PC-3 (cell line): ENCODE measurements at places on chromosomes 16 and 17. TPM values are rescaled to one million over a fixed set of nuclear protein-coding genes. Genes with fewer than 3 reads are reported as not detected.

EVPL gene
- total RNA-seq, result 38.8 and 48.3 TPM in 2 replicates

GABARAP gene
- total RNA-seq, result 88.2 and 103 TPM in 2 replicates

FBXL16 gene
- 4.3 and 7.5 TPM in 2 replicates for total RNA-seq

CDH1 gene
- 100 and 124 TPM in 2 replicates for total RNA-seq

PHOSPHO1 gene
- total RNA-seq, result 1.1 and 1.7 TPM in 2 replicates

CD300LF gene
- total RNA-seq, result not detected in 2 replicates

CCL7 gene
- total RNA-seq, result not detected in 2 replicates

OR1A1 gene
- total RNA-seq, result not detected in 2 replicates

DNA sequence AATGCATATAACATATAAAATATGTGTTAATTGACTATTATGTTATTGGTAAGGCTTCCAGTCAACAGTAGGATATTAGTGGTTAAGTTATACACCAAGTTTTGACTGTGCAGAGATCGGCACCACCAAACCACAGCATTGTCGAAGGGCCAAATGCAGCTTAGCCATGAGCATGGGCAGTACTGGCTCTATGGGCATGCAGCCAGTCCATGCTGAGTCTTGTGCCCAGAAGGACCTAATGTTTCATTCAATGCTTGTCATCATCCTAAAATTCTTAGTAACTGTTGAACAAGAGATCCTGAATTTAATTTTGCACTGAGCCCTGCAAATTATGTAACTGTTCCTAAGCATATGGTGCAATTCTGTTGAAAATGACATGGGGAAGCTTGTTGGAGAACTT lies 233.4 kb upstream of the HS3ST3A1 start:
- no peaks in the 10 kb centered on the region for H3K36me3 ChIP-seq
- no peak overlapping the region for H3K4me3 ChIP-seq

DNA sequence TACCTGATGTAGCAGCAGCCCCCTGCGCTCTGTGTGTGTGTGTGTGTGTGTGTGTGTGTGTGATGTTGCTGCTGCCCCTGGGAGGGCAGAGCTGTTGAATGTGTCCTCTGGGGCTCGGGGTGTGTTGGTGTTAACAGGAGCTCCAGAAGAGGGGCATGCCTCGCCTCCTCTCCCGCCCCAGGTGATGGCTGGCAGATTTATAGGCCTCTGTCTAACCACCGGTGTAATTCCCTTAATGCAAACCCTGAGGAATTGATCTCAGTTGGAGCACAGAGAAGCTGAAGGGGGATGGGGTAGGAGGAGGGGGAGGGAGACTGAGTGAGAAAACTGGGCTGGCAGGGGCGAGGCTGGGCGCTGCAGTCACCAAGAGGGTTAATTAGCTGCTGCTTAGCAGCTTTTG lies 10.0 kb downstream of the CACNA1G start:
- H3K27me3 ChIP-seq, result peaks cover 4% of the 10 kb centered on the region; the same call in 1 of the 2 replicates
- H3K4me3 ChIP-seq, result no peak overlapping the region
- no peak overlapping the region for H3K27ac ChIP-seq
- H3K36me3 ChIP-seq, result no peaks in the 10 kb centered on the region

DNA sequence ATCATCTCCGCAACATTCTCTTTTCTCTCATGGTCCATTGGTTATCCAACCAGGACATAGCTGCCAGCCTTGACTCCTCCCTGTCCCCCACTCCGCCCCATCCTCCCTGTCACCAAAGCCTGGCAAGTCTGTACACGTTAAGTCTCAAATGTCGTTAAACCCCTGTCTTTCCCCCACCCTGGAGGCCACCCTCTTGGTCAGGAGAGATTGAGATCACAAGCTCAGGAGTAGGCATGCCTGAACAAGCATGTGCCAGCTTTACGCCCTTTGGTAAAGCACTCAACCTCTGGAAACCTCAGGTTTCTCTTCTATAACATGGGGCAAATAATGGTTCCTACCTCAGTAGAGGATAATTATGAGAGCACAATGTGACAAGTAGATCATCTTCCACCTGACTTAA lies 38.1 kb upstream of the CCL1 start:
- no peak for DNase-seq
- no peaks in the 10 kb centered on the region for H3K27me3 ChIP-seq
- no peak overlapping the region for H3K27ac ChIP-seq
- H3K4me1 ChIP-seq, result no peaks in the 10 kb centered on the region
- H3K36me3 ChIP-seq, result no peaks in the 10 kb centered on the region

GRCh38 chr17:73278465-73279453 lies 17.1 kb upstream of the CPSF4L start:
- H3K4me1 ChIP-seq, result no peaks in the 10 kb centered on the region
- H3K27ac ChIP-seq, result no peak overlapping the region
- H3K4me3 ChIP-seq, result no peak overlapping the region
- no peaks in the 10 kb centered on the region; the same call in 1 of the 2 replicates for H3K36me3 ChIP-seq
- peak; percentile 27 for DNase-seq
- H3K27me3 ChIP-seq, result no peaks in the 10 kb centered on the region

DNA sequence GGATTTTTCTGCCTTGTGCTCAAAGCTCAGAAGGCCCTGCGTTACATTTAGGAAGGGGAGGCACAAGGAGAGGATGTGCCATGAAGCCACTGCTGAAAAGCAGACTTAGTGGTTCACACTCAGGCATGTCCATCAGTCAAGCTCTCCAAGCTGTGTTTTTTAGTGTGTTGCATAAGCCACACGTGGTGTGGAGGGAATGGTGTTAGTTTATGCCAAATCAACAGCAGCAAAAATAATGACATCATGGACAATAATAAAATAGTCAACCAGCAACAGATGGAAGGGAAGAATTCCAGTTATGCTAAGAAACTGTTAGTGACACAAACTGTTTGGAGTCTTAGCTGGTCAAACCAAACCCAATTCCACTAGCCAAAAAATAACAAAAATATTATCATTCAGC lies 438.3 kb downstream of the NPIPA7 start:
- H3K27ac ChIP-seq, result no peak overlapping the region
- H3K4me1 ChIP-seq, result no peaks in the 10 kb centered on the region
- H3K27me3 ChIP-seq, result no peaks in the 10 kb centered on the region
- no peak for DNase-seq
- H3K4me3 ChIP-seq, result no peak overlapping the region

DNA sequence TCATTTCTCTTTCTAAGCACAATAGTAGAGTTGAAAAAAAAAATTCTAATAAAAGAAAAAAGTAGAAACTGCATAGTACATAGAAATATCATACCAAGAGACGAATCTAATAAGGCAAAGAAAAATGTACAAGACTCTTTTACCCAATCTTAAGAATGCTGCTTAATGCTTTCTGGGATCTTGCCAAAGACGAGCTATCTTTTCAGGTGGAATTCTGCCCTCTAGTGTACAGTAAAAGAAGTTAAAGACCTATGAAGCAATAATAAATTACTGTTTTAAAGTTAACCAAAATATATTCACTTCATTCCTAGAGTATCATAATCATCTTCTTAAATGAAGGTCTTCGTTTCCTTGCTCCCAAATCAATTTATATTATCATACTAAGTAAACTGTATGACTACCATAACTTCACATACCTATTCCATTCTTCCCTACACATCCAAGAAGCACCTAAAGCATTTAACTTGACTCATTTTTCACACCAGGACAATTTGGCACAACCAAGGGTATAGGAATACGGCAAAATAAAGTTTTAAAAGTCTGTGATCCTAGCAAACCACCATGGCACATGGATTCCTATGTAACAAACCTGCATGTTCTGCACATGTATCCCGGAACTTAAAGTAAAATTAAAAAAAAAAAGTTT lies 47.7 kb downstream of the CFDP1 start:
- H3K27me3 ChIP-seq, result no peaks in the 10 kb centered on the region
- H3K4me1 ChIP-seq, result no peaks in the 10 kb centered on the region; the same call in 1 of the 2 replicates
- no peak overlapping the region for H3K4me3 ChIP-seq
- peak; percentile 73 for DNase-seq

GRCh38 chr16:14280541-14280940 lies 209.4 kb downstream of the MRTFB start:
- DNase-seq, result no peak
- no peaks in the 10 kb centered on the region for H3K4me1 ChIP-seq
- H3K36me3 ChIP-seq, result no peaks in the 10 kb centered on the region
- no peaks in the 10 kb centered on the region for H3K27me3 ChIP-seq

DNA sequence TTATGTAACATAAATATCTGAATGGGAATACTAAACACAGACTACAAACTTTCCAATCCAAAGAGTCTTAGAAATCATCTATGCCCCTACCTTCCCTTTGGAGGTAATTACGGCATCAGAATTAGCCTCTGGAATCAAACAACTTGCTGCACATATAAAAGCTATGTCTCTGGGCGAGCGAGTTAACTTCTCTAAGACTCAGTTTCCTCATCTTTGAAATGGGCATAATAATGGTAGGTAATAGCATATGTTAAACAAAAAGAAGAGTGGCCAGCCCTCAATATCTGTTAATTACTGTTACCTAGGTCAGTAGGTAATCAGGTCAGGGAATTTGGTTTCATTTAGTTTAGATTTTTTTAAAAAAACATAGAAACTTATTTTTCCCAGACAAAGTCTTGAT lies 153.5 kb downstream of the TOX3 start:
- no peak overlapping the region for H3K4me3 ChIP-seq
- no peak overlapping the region for H3K27ac ChIP-seq
- no peak for DNase-seq
- no peaks in the 10 kb centered on the region for H3K4me1 ChIP-seq
- H3K36me3 ChIP-seq, result no peaks in the 10 kb centered on the region
- no peaks in the 10 kb centered on the region for H3K27me3 ChIP-seq

DNA sequence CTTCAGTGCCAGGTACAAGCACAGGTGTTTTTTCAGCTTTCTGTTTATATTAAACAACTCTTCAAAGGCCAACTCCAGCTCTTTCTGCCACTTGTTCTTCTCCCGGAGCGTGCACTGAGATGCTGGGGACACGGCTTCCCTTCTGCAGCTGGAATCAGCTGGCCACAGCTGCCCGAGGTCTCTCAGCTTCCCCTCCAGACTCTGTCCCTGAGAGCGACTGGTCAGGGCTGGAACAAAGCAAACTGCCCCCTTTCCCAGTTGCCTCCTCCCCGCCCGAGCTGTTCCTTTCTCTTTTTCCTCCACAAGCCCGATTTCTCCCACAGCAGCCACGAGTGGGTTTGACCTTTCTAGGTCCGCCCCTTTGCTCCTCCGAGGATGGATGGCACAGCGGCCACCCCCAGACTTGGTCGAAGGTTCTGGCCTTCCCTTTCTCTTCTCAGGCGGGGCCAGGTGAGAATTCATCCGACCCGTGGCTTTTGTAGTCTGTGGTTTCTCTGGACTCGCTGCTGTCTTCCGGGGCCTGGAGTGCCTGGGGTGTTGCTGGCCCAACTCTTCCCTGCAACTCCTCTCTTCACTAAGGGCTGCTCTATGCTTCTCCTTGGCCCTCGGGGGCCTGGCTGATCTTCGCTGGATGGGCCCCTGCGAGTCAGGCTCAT lies 11.5 kb downstream of the CEP295NL start:
- H3K36me3 ChIP-seq, result no peaks in the 10 kb centered on the region
- H3K27ac ChIP-seq, result no peak overlapping the region
- H3K4me1 ChIP-seq, result peaks cover under 1% of the 10 kb centered on the region; the same call in 1 of the 2 replicates
- H3K4me3 ChIP-seq, result no peak overlapping the region
- no peaks in the 10 kb centered on the region for H3K27me3 ChIP-seq

GRCh38 chr17:79607940-79608623 lies 2.8 kb downstream of the RBFOX3 start:
- no peak overlapping the region for H3K27ac ChIP-seq
- H3K36me3 ChIP-seq, result no peaks in the 10 kb centered on the region
- DNase-seq, result peak; percentile 45
- peaks cover 96% of the 10 kb centered on the region for H3K27me3 ChIP-seq

DNA sequence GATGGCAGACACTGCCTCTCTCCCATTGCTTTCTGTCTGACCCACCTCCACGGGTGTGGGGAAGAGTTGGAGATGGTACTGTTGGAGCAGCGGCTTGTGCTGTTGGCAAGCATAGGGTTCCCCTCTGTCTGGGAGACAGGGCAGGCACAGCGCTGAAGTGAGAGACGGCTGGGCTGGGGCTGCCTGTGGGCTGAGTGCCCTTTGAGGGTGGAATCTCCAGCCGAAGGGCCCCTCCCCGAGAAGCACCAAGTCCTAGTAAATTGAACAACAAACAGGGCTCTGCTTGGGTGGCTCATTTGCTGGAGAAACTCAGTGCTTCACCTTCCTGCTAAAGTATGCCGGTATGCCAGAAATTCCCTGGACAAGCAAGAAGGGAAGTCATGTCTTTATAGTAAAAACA lies 79.7 kb downstream of the KSR1 start:
- no peak for DNase-seq
- H3K4me3 ChIP-seq, result no peak overlapping the region
- H3K4me1 ChIP-seq, result peaks cover 5% of the 10 kb centered on the region; the same call in 1 of the 2 replicates
- no peak overlapping the region for H3K27ac ChIP-seq

- no peaks in the 10 kb centered on the region for H3K36me3 ChIP-seq
These were observed 28.9 kb downstream of the LITAF start for GRCh38 chr16:11557801-11558200.

DNA sequence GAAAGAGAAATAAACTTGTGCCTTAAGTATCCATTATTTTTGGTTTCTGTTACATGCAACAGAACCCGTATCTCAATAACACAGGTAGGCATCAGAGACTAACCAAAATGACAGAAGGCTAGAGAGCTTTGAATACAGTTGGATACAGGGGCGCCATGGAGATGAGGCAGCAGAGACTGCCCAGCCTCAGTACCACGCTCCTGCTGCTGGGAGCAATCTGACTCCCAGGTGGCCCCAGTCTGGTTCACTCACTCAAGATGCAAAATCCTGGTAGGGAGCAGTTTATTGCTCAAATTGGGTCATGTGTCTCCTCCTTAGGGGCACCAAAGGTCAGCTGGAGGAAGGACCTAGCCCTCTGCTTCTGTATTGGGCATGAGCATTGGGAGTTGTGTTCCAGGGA lies 218.9 kb downstream of the USP22 start:
- H3K4me1 ChIP-seq, result no peaks in the 10 kb centered on the region
- DNase-seq, result no peak
- no peak overlapping the region for H3K27ac ChIP-seq
- no peaks in the 10 kb centered on the region for H3K36me3 ChIP-seq
- peaks cover 31% of the 10 kb centered on the region for H3K27me3 ChIP-seq

DNA sequence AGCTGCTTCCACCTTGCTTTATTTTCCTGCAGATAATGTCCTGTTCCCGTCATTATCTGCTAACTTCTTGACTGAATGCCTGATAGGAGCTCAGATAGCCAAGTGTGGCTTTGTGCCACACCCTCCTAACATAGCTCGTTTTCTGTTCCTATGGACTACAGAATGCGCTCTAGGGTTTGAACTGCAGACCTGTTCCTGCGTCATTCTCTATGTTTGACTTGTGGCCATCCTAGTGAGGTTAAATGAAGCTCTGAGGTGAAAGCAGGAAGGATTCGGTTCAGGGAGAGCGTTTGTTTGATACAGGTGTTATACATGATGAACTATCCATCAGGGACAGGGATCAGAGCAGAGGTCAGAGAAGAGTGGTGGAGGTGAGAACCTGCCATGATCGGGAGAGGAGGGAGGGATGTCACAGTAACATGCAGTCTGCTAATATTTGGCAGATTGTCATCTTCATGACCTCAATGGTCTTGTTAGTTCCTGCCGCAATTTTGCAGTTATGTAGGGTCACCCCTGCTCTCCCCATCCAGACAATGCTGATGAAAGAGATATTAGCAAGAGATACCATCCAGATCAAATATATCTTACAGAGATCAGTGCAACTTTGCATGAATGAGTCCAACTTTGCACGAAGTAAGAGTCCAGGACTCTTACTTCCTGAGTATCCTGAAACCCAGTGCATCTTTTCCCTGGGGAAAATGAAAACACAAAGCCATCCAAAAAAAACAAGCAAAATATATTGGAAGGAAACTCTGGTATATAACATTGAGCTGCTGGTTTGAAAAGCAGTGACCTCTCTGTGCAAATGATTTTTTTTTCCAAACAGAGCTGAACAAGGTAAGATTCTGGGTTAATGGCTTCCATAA lies 32.8 kb downstream of the MPHOSPH6 start:
- H3K4me3 ChIP-seq, result no peak overlapping the region
- DNase-seq, result no peak
- H3K4me1 ChIP-seq, result no peaks in the 10 kb centered on the region
- H3K27me3 ChIP-seq, result no peaks in the 10 kb centered on the region
